ENCODE measurements at places on chromosomes 7 and 10.

DNA sequence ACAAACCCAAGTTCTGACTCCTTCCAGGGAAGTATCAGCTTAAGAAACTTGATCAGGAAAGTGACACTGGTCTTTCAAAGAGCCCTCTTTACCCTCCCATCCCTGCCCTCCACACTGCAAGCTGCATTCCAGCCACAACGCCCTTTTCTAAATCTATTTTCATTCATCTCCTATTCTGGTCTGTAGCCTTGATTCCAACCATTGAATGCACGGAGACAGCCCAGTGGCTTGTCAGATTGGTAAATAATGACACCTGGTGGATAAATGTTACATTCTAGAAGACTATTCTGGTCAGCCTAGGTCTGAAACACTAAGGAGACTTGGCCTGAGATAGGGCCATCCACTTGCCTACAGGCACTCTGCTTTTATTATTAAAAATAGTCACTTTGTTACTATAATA, 20.9 kb downstream of the MORN4 start:
- H3K36me3 ChIP-seq: no peaks in the 10 kb centered on the region
- no peaks in the 10 kb centered on the region for H3K27me3 ChIP-seq
- no peak for DNase-seq
- H3K4me3 ChIP-seq: no peak overlapping the region

GRCh38 chr10:6729861-6730344, 149.8 kb upstream of the PRKCQ start:
- no peak for DNase-seq
- H3K4me1 ChIP-seq: peaks cover 10% of the 10 kb centered on the region
- no peaks in the 10 kb centered on the region for H3K36me3 ChIP-seq
- no peak overlapping the region for H3K27ac ChIP-seq
- no peaks in the 10 kb centered on the region for H3K27me3 ChIP-seq

- H3K4me1 ChIP-seq: peaks cover 36% of the 10 kb centered on the region
- H3K4me3 ChIP-seq: no peak overlapping the region
- no peaks in the 10 kb centered on the region for H3K36me3 ChIP-seq
- no peaks in the 10 kb centered on the region for H3K27me3 ChIP-seq
- DNase-seq: no peak
- H3K27ac ChIP-seq: peak overlapping the region; percentile 78
Measured at GRCh38 chr7:2487586-2488271, 11.5 kb upstream of the GRIFIN start.

- H3K4me3 ChIP-seq: no peak overlapping the region
- no peaks in the 10 kb centered on the region for H3K36me3 ChIP-seq
- H3K27ac ChIP-seq: no peak overlapping the region
- DNase-seq: no peak
- no peaks in the 10 kb centered on the region for H3K27me3 ChIP-seq
Measured at GRCh38 chr7:80275192-80275605, 140.6 kb downstream of the GNAI1 start.

DNA sequence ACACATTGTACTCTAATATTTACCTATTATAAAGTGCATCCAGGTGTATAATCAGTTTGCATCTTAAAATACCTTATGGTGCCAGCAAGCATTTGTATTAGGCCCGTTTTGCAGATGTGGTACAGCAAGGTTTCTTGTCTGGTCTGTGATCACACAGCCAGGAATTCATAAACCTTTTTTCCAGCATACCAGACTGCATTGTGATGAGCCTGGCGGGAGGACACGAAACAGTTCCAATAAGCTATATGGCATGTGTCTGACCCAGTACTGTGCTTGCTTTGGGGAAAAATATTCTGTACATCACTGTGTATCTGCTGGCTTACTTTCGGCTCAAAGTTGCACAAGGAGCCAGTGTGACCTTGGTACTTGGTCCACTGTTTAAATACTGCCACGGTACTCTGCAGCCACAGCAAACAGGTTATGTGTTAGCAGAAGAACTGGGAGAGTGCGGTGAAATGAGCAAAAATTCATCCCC, 36.3 kb downstream of the CHN2 start:
- no peaks in the 10 kb centered on the region for H3K36me3 ChIP-seq
- H3K27me3 ChIP-seq: no peaks in the 10 kb centered on the region
- no peak overlapping the region for H3K4me3 ChIP-seq
- no peak overlapping the region for H3K27ac ChIP-seq

- H3K27ac ChIP-seq: no peak overlapping the region
- no peak overlapping the region for H3K4me3 ChIP-seq
- H3K27me3 ChIP-seq: no peaks in the 10 kb centered on the region
Measured at GRCh38 chr7:31633467-31633866, 53.5 kb upstream of the PPP1R17 start.

- no peak for DNase-seq
- H3K4me3 ChIP-seq: no peak overlapping the region
- H3K27me3 ChIP-seq: no peaks in the 10 kb centered on the region
- no peak overlapping the region for H3K27ac ChIP-seq
Measured at GRCh38 chr7:156180451-156181229, 368.4 kb upstream of the SHH start.
